ENCODE measurements at places on chromosomes 11 and 22.

DNA sequence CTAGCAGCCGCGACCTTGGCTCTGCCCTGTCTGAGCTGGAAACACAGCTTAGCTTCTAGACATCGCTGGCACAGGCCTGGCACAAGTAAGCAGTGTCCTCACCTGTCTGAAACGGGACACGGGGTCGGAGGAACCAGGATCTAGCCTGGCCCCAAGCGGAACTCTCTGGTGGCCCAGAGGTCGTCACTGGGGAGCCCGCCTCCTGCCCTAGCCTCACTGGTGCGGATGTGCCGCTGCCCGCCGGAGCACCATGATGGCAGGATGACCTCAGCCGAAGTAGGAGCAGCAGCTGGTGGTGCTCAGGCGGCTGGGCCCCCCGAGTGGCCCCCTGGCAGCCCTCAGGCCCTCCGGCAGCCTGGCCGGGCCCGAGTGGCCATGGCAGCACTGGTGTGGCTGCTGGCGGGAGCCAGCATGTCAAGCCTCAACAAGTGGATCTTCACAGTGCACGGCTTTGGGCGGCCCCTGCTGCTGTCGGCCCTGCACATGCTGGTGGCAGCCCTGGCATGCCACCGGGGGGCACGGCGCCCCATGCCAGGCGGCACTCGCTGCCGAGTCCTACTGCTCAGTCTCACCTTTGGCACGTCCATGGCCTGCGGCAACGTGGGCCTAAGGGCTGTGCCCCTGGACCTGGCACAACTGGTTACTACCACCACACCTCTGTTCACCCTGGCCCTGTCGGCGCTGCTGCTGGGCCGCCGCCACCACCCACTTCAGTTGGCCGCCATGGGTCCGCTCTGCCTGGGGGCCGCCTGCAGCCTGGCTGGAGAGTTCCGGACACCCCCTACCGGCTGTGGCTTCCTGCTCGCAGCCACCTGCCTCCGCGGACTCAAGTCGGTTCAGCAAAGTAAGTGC, 871 bp downstream of the SLC35E4 start:
- peak; percentile 31 for DNase-seq

GRCh38 chr11:75547617-75548058, 14.4 kb upstream of the SERPINH1 start:
- DNase-seq = peak; percentile 90

DNA sequence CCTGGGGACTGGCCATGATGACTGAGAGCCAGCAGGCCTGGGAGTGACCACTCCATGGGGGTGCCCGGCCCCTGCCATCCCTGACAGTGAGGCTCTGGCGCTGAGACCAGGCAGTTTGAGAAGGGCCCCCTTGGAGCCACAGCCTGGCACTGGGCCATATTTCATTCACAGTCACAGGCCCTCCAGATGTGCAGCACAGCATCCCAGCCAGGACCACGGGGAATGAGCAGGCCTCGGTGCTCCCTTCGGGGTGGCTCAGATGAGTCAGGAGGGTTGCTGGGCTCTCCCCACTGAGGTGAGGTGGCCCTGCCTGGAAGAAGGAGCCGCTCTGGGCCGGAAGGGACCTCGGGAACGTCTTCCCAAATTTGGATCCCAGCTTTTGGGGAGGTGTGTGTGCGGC, 53.0 kb downstream of the GRAMD4 start:
- DNase-seq = no peak

- no peak for DNase-seq
Measured at GRCh38 chr11:13101644-13102512, 92.8 kb downstream of the RASSF10 start.

GRCh38 chr11:38345286-38345685, 1747.2 kb upstream of the RAG2 start:
- no peak for DNase-seq

- DNase-seq = no peak
Measured at GRCh38 chr11:32015427-32015826, 75.4 kb upstream of the RCN1 start.

DNA sequence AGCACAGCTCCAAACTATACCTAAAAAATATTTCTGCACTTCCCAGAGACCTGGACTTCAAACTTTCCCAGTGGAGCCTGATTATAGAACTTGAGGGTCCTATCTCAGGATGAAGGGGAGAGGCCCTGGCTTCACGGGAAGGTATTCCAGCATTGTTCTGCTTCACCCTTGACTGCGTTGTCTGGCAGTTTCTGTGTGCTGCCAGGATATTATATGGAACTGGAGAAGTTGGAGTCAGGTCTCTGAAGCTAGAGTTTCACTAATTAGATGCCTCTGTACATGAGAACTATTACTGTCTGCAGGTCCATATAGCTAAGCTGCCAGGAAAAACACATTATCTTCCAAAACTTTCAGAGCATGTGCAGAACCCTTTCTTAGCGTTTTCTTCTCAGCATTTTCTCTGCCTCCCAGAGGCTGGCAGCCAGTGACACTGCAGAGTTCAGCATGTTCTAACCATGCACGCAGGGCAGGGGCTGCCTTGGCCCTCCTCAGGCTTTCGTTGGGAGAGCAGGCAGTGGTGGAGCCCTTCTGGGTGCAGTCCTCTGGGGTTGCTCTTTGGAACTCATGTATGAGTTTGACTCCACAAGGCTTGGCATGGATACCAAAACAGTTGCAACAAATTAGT, 99.3 kb downstream of the CWC15 start:
- peak; percentile 40 for DNase-seq

DNA sequence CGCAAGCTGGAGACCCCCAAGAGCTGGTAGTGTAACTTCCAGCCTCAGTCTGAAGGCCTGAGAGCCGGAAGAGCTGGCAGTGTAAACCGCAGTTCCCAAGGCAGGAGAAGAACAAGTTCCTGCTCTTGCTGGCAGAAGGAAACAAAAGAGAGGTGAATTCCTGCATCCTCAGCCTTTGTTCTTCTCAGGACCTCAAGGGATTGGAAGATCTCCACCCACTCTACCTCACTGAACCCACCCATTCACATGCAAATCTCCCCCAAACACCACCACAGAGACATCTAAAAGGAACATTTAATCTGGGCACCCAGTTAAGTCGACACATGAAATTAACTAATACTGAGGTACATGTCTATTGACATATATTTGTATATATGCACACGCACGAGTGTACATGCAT, 1310.3 kb downstream of the TBC1D22A start:
- no peak for DNase-seq

DNA sequence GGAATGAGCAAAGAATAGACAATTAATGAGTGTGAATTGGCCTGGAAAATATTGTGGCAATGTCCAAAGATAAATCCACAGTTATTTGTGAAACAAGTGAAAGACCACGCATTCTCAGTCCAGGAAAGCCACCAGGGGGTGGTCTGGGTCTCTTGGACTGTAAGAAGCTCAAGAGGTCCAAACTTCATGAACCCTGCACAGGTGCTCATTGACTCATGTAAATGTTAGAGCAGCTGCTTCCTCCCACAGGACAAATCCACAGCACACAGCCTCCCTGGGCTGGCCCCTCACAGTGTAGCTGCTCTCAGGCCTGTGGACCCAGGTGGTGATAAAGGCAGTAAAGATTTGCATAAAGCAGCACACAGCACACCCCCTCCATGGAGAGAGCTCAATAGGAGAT, 114.0 kb downstream of the ZNF280B start:
- DNase-seq = no peak

- DNase-seq = no peak
Measured at GRCh38 chr11:61357894-61358239, 3.8 kb downstream of the CYB561A3 start.

GRCh38 chr11:56841210-56841810, 92.8 kb upstream of the OR9G4 start:
- DNase-seq = peak; percentile 86

DNA sequence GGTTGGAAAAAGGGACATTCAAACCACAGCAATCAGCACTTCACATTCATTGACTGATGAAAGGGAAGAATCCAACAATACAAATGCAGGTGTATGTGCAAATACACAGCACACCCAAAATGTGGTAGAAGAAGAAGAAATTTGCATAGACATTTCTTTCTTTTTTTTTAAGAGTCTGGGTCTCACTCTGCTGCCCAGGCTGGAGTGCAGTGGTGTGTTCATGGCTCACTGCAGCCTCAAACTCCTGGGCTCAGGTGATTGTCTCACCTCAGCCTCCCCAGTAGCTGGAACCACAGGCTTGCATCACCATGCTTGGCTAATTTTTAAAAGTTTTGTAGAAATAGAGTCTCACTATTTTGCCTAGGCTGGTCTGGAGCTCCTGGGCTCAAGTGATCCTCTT, 21.9 kb downstream of the CARS1 start:
- DNase-seq = no peak

DNA sequence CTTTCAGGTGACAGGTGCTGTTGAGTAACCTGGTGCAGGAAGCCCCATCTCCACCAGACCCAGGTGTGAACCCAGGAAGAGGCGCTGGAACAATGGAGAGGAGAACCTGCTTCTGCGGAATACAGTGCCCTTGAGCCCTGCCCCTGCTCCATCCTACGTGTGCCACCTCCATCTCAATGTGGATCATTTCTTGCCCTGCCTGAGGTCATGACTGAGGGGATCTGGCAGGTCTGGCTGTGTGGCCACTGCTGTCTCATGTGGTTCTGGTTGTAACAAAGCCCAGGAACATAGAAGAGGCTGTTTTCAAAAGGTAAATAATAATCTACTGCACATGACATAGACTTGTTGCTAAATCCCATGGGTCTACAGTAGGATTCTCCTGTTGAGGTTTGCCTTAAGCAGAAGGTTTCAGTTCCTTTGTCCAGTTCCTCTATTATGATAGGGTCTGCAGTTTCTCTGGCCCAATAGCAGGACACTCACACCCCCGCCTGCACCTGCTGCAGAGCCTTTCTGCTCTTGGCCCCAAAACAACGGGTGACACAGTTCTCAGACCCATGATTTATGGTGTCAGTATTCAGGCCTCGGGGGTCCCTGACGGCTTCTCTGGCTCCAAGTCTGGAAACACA, 113.5 kb upstream of the IGLL5 start:
- no peak for DNase-seq

- no peak for DNase-seq
Measured at GRCh38 chr11:44989831-44990566, 39.3 kb upstream of the TP53I11 start.

DNA sequence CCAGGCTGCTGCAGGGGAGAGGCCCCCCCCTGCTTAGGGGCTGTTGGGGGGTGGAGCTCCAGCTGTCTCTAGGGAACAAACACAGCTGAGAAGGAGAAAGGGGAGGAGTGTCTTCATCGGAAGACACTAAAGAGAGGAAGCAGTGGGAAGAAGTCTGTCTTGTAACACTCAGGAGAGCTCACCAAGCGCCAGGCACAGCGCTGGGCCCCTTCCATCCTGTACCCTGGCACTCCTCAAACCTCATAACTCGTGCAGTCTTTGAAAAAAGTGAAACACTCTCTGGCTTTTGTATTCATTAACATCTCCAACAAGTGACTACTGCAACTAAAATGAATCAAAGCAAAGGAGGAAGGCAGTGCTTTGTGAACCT, 67.4 kb upstream of the PRDM11 start:
- no peak for DNase-seq

DNA sequence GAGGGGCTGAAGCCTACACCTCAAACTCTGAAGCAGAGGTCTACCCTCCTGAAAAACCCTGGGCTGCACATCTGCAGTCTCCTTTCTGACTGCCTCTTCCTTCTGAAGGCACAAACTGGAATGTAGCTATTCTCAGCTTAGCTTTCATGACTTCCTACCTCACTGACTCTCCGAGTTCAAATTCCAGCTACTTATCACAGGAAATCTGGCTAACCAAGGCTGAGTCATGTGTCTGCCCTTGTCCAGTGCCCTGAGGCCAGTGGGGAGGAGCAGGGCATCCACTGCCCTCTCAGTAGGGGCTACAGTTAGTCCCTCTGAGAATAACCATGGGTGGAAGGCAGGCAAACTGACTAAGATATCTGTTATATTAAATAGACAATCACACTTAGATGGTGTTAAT, 29.2 kb downstream of the PDGFD start:
- DNase-seq = peak; percentile 54

GRCh38 chr11:131666617-131667016, 296.2 kb downstream of the NTM start:
- peak; percentile 13 for DNase-seq

- peak; percentile 83 for DNase-seq
Measured at GRCh38 chr11:126969865-126970479, 30.6 kb downstream of the KIRREL3 start.

- no peak for DNase-seq
Measured at GRCh38 chr11:12143461-12144258, 33.3 kb downstream of the MICAL2 start.

GRCh38 chr22:45491841-45492240, 10.8 kb upstream of the FBLN1 start:
- DNase-seq = no peak

GRCh38 chr11:14124350-14124749, 161.8 kb downstream of the SPON1 start:
- no peak for DNase-seq

- no peak for DNase-seq
Measured at GRCh38 chr22:46551996-46552395, 14.6 kb upstream of the CELSR1 start.

GRCh38 chr22:40703736-40704135, 24.5 kb downstream of the MCHR1 start:
- peak; percentile 9 for DNase-seq

DNA sequence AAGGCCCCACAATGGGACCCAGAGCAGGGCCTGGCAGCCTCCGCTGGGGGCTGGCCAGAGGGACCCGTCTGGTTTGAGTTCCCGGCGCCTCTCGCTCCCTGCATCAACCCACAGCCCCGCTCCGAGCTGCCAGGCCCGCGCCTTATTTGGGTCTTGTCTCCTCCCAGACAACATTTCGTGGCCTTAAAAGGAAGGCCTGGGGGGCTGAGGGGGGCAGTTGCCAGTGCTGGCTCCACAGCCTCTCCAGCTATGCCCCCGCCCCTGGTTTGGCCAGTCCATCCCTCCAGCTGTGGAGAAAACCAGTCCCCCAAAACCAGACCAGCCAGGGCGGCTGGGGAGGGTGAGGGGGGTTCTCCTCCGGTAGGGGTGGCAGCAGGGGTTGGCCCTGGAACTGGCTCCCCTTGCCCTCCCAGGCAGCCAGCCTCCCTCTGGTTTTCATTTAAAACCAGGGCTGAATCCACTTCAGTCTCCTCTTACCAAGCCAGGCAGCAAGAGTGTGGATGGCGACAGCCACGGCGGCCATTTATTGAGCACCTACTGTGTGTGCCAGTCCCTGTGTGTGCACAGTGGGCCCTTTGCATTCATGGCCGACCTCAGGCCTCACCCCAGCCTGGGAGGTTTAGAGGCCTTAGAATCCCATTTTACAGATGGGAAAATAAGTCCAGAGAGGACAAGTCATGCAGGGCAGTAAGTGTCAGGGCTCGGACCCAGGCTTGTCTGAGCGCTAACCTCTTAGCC, 18.6 kb downstream of the EMID1 start:
- no peak for DNase-seq

GRCh38 chr11:79950741-79951140, 509.9 kb upstream of the TENM4 start:
- DNase-seq = no peak

All from adipocyte (in vitro differentiated cells).